ENCODE measurements at places on chromosomes 13 and 19.

GRCh38 chr19:30549151-30549550 is 177.0 kb downstream of the ZNF536 start:
- DNase-seq = no peak

GRCh38 chr13:39044536-39044935 is 6.3 kb downstream of the NHLRC3 start:
- DNase-seq = no peak

DNA sequence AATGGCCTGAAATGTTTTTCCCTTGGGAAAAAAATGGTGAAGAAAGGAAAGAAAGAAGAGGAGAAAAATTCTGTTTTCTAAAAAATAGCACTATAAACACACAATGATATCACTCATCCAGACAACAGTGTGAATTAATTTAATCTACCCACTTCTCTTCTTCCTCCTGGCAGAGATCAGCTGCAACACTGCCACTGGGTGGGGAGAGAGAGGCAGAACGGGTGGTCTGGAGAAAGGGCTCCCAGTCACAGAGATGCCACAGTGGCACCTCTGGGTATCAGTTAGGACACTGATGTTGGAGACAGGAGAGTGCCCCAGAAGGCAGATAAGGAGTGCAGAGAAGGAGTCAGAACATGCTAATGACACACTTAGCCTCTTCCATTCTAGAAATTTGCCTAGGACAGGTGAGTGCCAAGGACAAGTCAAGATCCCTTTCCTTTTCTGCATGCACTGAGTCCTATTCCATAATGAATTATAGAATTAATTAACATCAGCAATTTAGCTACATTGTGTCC is 168.6 kb downstream of the SUCLA2 start:
- no peak for DNase-seq

- DNase-seq = no peak
Observed at GRCh38 chr19:9956956-9957355, 20.6 kb upstream of the OLFM2 start.

DNA sequence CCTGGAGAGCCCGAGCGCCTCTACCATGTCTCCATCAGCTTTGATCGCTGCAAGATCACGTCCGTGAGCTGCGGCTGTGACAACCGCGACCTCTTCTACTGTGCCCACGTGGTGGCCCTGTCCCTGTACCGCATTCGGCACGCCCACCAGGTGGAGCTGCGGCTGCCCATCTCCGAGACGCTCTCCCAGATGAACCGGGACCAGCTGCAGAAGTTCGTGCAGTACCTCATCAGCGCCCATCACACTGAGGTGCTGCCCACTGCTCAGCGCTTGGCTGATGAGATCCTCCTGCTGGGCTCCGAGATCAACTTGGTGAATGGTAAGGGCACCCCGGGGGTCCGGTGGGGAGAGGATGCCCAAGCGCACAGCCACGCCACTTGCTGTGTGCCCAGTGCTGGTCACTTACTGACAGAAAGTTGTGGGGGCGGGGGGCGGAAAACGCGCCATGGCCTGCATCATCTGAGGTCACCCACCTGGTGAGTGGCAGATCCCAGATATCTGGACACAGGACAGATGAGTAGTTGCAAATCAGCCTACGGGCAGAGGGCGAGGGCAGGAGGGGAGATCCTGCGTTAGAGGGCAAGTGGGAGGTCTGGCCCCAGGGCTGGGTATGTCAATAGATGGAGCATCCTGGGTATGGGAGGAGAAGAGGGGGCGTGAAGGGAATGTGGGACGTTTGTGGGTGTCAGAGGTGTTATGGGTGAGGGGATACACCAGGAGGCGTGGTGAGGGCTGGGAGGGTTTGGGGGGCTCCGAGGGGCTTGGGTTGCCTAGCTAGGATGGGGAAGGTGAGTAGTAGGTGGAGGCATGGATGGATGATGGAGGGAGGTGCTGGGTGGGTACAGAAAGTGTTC is 9.8 kb downstream of the ZSWIM4 start:
- DNase-seq = no peak

DNA sequence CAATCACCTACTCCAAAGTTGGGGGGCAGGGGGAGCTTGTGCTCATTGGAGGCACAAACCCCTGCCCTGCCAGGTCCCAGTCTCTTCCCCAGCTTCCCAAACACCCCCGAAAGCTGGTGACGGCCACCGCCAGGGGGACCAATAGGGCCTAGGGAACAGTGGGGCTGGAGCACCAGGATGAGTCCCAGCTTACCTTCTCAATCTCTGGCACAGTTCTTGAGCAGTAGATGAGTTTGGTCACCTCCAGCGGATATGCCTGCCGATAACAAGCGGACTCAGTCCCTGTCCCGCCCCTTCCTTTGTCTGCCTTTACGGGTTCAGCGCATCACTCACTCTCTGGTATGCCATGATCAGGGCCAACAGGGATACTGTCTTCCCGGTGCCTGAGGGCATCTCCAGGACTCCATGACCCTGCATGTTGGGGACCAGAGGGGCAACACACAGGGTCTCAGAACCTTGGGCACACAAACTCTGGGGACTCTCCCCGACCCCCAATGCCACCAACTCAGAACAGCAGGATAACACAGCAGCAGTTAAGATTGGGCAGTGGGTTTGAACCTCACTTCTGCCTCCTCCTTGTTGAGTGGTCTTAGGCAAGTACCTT is 1.5 kb downstream of the ERCC2 start:
- no peak for DNase-seq

DNA sequence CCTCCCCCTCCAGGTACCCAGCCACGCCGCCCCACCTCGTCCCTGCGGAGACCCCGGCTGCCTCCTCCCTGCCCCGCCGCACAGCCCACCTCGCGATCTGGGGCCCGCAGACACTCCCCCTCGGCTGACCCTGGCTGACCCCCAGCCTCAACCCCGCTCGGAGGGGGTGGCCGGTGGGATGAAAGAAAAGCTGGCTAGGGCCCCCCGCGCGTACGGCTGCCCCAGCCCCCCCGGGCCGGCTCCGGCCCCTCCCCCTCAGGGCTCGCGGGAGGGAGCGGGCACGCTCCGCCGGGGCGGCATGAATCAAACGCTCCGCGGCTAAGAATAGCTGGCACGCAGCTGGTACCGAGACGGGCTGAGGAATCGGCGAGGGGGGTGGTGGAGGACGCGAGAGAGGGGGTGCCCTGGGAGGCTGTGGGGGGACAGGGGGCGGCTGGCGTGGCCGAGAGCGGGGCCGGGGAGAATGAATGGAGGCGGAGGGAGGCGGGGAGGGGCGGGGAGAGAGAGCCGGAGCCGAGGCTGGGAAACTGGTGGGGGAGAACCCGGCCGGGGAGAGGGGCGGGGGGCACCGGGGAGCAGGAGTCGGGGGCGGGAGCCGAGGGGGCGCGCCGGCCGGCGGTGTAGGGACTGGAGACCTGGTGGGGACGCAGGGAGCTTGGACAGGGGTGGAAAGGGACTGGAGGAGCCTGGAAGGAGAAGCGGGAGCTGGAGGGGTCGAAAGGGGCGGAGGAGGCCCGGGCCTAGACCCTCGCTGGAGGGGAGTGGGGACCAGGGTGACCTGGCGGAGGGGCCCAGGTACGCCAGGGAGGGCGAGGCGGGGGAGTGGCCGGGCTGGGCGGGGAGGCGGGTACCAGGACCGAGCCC is 1.1 kb downstream of the SHANK1 start:
- DNase-seq = no peak

GRCh38 chr19:4007836-4008539 is 452 bp downstream of the PIAS4 start:
- DNase-seq = no peak

- DNase-seq = no peak
Observed at GRCh38 chr19:2779121-2779740, 3.8 kb downstream of the SGTA start.
